Omental fat pad (tissue), 4 donors: ENCODE measurements at places on chromosomes 5 and 9. TPM values are rescaled to one million over a fixed set of nuclear protein-coding genes. Genes with fewer than 3 reads are reported as not detected.

DNA sequence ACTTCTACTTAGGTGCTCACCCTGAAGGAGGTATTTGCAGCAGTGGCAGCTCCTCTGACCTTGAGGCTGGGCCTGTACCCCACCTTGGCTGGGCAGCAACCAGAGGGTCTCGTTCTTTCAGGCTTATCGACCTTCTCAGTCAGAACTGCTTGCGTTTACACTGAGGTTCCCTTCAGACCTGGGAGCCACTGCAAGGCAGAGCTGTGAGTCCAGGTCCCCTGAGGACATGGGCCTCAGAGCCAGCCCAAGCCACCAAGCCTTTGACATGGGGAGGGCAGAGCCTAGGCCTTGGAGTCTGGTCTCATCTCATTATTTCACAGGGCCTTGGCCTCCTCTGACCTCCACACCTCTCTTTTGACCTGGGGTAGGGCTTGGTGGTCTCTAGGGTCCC lies 13.7 kb downstream of the ACSL6 start:
- no peak for DNase-seq

The PHAX gene
- total RNA-seq: 29.7 TPM

GRCh38 chr5:139747583-139748504 lies 47.8 kb upstream of the PSD2 start:
- DNase-seq: peak; percentile 41

DNA sequence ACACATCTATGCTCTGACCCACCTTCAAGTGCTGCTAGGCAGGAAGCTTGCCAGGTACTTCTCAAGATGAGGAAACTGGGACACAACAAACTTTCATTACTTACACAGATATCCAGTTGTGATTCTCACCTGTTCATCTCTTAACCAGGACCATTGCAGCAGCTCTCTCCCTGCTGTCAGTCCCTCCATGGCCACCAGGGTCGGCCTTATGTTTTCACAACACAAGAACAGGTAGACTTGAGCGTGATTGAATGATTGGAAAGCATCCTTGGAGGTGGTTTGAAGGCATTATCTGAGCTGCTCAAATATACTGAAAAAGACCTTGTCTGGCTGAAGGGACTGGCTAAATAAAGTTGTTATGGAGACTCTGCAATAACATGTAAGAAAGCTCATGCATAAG lies 94.4 kb downstream of the MTREX start:
- no peak for DNase-seq

The OLFML2A gene
- 7.7 TPM for total RNA-seq

DNA sequence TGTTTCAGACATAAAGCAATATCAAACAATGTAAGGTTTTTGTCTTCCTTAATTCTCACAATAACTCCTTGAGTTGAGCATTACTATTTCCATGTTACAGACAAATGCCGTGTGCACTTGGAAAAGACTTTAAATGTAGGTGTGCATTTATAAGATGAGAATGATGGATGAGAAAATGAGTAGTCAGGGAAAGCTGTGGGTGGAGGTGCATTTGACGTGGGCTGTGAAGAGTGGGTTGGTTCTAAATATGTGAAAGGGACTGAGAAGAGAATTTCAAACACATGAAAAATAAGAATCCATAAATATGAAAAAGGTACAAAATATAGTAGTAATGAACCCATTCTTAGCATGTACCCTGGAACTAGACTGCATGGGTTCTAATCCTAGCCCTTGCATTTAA lies 171.6 kb upstream of the PPP2R2B start:
- no peak for DNase-seq

The NUTM2F gene
- not detected for total RNA-seq

GRCh38 chr5:181239062-181239663 lies 4.5 kb downstream of the RACK1 start:
- DNase-seq: no peak

GRCh38 chr5:159682623-159683022 lies 233.7 kb upstream of the ADRA1B start:
- DNase-seq: no peak

The PCDHGA4 gene
- total RNA-seq: 3.3 TPM

The PAEP gene
- total RNA-seq: not detected

The OR4F3 gene
- total RNA-seq: not detected

DNA sequence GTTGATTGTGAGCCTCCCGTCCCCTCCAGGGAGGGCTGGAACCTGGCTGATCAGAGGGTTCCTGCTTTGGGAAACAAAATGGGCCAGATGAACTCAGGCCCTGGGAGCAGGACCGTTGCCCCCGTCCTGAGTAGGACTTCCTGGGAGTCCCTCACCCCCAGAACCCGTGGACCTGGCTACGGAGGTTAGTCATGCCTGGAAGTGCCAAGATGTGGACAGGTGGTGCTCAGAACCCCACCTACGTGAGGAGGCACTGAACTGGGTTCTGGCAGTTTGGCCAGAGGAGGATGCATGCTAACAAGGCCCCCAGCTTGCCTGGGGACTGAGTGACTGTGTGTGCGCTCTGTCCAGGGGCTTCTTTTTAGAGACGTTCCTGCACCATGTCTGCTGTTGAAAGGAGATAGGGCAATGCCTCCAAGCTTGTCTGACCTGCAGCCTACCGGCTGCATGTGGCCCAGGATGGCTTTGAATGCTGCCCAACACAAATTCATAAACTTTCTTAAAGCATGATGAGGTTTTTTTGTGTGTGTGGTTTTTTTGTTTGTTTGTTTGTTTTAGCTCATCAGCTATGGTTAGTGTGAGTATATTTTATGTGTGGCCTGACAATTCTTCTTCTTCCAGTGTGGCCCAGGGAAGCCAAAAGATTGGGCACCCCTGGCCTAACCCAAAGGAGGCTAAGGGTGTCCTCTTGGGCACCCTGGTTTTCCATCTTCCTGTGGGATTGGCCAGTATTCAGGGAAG lies 1.8 kb upstream of the DAB2IP start:
- no peak for DNase-seq

The EGR1 gene
- 280 TPM for total RNA-seq

- no peak for DNase-seq
Measured at GRCh38 chr5:135005076-135005475, 29.0 kb downstream of the PITX1 start.

DNA sequence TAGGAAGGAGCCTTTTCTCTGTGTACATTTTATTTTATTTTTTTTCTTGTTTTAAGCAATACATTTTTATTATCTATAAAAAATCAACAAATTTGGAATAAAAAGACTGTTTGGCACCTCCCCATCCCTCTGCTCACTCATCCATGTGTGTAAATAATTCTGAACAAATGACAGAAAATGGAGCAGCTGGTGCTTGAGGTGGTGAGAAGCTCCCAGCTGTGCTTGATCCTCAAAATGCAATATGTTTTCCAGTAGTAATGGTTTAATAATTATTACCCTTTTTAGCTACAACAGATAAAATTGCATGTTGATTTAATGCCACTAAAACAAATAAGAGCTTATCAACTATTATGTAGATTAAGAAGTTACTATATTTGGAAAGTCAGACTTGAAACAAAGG lies 132.5 kb downstream of the CDH18 start:
- DNase-seq: no peak

The ROR2 gene
- total RNA-seq: 21.1 TPM

DNA sequence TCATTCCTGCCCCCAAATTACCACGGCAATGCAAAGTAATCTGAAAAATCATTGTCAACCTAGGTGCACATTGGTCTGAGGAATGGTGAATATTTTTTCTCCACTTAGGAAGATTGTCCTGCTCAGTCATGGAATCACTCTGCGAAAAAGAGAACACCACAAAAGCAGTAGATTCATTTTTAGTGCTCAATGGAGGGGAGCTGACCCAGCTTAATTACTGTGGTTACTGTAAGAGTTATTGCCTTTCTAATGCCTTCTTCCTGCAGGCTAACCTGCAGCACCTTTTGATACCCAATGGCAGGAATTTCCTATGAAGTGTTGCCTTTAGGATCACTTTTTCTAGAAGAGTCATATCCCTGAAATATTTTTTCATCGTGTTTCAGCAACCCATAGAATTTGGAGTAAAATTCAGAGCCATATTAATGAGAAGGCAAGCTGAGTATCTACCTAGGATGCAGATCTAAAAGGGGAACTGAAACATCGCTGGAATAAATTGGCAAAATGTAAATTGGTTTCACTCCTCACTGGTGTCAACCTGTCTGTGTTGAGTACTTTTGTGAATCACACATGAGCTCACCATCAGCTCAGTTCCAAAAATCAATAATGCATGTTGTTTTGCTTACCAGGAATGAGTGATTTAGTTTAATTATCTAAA lies 464.5 kb downstream of the CSNK1G3 start:
- DNase-seq: no peak

The SAP30L gene
- total RNA-seq: 36.6 TPM

DNA sequence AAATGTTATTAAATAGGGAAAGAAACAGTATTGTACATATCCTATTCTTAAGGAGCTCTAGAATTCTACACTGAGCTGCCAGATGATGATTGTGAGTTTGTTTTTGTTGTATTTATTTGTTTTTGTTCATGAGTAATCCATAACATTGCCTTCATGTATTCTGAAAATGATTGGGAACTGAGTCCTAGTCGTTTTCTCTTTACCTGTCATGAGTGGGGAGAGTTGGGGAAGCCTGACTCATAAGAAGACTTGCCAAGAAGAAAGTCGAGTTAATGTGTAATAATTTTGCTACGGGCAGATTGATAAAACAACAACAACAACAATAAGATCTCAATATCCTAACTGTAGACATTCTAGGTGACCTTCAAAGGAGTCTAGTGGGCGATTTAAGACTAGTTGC lies 103.8 kb downstream of the ANKRD55 start:
- DNase-seq: no peak

DNA sequence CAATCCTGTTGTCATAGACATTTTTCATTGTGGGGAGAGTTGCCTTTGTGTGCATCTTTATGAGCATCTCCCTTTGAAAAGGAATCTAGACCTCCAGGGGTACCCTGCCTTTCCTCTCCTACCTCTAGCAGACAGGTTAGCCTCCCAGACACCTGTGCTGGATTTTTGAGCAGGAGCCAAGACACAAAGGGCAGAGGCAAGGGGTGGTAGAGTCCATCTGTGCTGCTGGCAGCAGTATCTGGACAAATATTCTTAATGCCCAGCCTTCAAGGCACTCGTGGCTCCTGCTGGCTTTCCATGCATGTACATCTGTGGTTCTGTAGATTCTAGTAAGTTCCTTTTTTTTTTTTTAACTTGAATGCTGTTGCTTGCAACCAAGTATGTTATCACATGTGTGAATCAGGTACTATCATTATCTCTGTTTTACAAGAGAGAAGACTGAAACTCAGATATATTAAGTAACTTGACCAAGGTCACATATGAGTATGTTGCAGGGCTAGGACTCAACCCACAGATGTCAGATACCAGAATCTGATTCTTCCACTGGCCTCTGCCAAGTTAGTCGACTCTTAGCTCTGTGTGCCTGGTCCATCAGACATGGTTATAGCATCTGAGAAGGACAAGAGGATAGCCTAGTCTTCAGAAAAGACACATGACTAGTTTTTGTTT lies 32.9 kb upstream of the GPR151 start:
- DNase-seq: no peak

DNA sequence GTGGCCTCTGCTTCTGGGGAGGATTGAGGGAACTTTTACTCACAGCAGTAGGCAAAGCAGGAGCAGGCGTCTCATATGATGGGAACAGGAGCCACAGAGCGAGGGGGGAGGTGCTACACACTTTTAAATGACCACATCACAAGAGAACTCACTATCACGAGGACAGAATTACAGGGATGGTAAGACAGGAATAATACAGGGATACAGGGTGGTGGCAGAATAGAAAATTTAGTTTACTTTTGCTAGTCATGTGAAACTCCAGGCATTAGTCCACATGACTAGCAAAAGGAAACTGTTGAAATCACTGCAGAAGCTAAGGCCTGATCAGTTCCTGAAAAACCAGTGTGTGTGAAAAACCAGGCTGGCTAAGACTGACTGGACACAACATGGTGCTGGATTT lies 382.4 kb downstream of the NNT start:
- no peak for DNase-seq

DNA sequence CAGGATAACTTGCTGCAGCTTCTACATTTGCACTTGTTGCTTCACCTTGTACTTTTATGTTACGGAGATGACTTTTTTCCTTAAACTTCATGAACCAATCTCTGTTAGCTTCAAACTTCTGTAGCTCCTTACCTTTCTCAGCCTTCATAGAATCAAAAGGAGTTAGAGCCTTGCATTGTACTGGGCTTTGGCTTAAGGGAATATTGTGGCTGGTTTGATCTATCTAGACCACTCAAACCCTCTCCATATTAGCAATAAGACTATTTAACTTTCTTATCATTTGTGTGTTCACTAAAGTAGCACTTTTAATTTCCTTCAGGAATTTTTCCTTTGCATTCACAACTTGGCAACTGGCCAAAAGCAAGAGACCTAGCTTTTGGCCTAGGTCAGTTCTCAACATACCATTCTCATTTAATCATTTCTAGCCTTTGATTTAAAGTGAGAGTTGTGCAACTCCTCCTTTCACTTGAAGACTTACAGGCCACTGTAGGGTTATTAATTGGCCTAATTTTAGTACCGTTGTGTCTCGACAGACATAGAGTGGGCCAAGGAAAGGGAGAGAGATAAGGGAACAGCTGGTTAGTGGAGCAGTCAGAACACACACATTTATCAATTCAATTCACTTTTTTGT lies 63.7 kb downstream of the SHOC1 start:
- no peak for DNase-seq

DNA sequence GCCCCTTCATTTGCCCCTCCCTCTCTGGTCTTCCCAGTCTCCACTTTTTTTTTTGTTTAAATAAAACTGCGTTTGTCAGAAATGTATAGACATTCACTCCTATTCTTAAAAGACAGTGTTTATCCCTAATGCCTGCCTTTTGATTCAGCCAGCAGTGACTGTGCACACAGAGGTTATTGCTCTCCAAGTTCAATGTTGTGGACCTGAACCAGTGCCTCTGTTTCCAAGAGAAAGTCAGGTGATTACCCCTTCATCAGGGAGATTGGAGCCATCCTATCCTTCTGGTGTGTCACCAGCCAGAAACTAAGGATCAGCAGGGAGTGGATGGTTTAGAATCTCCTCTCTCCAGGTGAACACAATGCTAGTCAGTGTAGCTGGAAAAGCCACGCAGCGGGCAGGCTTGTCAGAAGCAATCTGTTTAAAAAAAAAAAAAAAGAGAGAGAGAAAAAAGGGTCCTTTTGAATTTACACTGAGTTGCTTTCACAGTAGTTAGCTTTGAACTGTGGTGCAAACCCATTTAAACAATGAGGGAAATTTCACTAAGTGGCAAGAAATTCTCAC lies 167.5 kb upstream of the DMRT1 start:
- no peak for DNase-seq

- DNase-seq: no peak
Measured at GRCh38 chr5:62902126-62902525, 323.5 kb downstream of the LRRC70 start.

The GARIN3 gene
- not detected for total RNA-seq

DNA sequence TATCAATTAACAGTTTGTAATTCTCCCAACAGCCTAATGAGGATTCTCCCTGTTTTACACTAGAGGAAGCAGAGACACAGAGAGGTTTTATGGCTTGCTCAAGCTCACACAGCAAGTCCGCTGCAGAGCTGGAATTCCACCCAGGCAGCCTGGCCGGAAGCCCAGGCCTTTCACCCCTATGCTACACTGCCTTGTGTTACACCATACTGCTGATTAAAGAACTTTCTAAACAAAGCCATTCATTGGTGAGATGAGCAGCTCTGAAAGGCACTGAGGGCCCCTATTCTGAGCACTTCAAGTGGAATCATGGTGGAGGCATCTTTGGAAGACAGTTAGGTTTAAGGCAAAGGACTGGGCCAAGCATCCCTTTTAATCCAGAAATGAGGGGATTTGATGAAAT lies 14.7 kb upstream of the LARP1 start:
- no peak for DNase-seq

The GPRIN1 gene
- 1.0 TPM for total RNA-seq

- DNase-seq: peak; percentile 40
Measured at GRCh38 chr5:107672211-107673038, 1.7 kb upstream of the EFNA5 start.

The OR1J2 gene
- not detected for total RNA-seq

The HACD4 gene
- 5.9 TPM for total RNA-seq
